ENCODE measurements at places on chromosomes 7 and 10.

GRCh38 chr10:84138478-84139125 lies 707 bp upstream of the GHITM start:
- peaks cover 26% of the 10 kb centered on the region for H3K4me1 ChIP-seq
- peak; percentile 8 for DNase-seq
- no peaks in the 10 kb centered on the region for H3K36me3 ChIP-seq
- peak overlapping the region; percentile 97 for H3K27ac ChIP-seq
- peak overlapping the region; percentile 91 for H3K4me3 ChIP-seq
- H3K27me3 ChIP-seq, result peaks cover 35% of the 10 kb centered on the region

DNA sequence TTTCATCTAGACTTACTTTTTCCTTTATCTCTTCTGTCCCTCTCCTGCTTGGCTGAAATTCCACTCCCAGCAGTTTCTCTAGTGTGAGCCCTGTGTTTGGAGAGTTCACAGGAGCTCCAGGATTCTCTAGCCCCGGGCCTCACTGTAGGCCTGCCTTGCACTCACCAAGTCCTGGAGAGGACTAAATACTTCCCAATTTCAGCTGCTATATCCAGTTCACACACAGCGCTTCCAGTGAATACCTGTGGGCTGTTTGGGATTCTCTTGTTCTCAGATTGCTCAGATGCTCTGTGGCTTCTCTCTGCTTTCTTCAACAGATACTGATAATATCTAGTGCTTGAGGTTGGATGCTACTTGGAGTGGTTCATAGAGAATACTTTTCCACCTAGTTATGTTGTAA lies 46.0 kb downstream of the MINPP1 start:
- H3K36me3 ChIP-seq, result peaks cover 24% of the 10 kb centered on the region
- DNase-seq, result no peak
- H3K27ac ChIP-seq, result peak overlapping the region; percentile 72
- no peak overlapping the region for H3K4me3 ChIP-seq

DNA sequence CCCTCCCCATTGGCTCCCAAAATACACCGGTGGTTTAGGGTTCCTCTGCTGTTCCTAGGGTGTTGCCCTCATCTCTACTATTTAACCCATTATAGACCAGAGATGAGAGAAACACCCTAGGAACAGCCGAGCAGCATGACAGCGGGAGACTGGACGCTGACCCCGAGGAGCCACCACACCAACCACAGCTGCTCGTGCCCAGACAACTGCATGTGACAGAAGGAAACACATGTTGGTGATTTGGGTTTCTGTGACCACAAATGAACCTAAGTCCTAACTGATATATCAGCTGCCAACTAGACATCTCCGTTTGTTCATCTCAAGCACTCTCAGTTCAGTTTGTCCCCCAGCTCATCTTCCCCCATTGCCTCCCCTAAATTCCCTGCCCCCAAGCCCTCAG lies 13.4 kb downstream of the CFAP43 start:
- no peak for DNase-seq
- H3K27ac ChIP-seq, result no peak overlapping the region
- peaks cover 17% of the 10 kb centered on the region for H3K27me3 ChIP-seq
- H3K36me3 ChIP-seq, result no peaks in the 10 kb centered on the region

DNA sequence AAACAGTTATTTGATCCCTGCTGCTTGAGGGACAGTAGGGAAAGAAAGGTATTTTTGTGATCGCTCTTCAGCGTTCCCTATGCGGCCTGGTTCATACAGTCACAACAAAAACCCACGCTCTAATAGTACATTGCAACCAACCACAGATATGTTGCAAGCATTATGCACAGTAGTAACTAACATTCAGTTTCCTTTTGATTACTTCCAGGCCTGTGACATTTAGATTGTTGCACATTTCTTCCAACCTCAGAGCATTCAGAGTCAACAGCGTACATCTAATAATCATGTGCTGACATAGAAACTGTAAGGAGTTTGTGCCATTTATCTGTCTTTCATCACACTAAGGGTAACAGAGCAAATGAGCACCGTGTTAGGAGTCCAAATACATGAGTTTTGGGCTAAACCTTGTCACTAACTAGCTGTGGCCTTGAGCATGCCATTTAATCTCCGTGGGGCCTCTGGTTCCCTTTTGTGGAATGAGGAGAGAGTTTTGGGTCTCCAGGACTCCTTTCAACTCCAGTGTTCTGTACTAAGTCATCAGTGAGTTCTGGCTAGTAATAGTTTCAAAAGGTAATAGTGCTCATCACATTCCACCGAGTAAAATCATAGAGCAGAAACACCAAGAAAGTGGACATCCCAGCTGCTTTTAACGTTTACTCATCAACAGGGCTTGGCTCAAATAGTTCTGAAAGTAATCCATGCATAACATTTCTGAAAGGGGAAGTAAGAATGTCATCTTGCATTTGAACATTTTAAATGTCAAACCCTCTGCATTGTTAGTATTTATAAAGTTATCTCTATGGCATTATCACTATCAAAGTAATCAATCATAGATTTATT lies 99.0 kb upstream of the FZD1 start:
- H3K36me3 ChIP-seq, result no peaks in the 10 kb centered on the region
- H3K27me3 ChIP-seq, result no peaks in the 10 kb centered on the region
- H3K4me1 ChIP-seq, result peaks cover 28% of the 10 kb centered on the region
- no peak overlapping the region for H3K4me3 ChIP-seq

GRCh38 chr7:152335900-152336571 lies 99.8 kb downstream of the KMT2C start:
- H3K36me3 ChIP-seq, result no peaks in the 10 kb centered on the region
- no peak for DNase-seq
- H3K4me1 ChIP-seq, result peaks cover 8% of the 10 kb centered on the region

DNA sequence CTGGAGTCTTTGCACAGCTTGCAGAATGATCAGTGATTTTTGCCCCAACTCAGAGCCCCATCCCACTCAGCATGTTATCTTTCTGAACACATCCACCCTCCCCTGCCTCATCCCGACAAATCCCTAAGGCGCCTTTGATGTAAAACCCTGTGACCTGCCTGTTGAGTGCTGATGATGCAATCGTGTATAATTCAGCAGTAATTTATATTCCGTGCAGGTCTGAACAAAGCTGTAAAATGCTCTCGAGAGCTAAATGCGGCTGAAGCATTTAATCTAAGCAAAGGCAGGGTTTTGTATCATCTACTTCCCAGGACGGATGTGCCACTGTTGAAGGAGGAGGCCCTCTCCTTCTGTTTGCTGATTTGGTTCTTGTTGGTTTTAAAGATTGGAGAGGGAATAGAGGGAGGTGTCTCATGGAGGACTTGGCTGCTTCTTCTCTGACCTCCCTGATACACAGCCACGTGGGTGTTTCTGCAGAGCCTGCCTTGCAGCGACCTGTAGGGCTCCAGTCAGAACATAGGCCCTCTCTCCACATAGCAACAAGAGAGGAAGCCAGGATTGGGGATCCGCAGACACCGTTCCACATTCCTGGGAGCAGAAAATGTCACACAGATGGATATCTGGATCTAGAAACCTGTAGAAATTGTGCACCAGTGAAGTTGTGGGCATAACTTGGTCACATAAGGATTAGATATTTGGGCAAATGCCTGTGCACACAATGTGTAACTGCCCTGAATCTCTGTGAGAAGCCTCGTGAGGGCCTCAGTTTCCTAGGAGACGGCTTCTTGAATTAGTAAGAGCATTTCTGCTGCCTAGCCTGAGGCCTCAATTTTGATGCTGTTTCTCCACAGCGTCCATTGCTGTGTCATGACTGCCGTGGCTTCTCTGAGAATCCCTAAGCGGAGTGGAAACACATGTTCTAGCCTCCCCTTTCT lies 90.2 kb upstream of the AGK start:
- no peaks in the 10 kb centered on the region for H3K27me3 ChIP-seq
- H3K27ac ChIP-seq, result peak overlapping the region; percentile 84
- H3K4me1 ChIP-seq, result peaks cover 18% of the 10 kb centered on the region
- no peak for DNase-seq
- no peak overlapping the region for H3K4me3 ChIP-seq
- peaks cover 3% of the 10 kb centered on the region for H3K36me3 ChIP-seq

DNA sequence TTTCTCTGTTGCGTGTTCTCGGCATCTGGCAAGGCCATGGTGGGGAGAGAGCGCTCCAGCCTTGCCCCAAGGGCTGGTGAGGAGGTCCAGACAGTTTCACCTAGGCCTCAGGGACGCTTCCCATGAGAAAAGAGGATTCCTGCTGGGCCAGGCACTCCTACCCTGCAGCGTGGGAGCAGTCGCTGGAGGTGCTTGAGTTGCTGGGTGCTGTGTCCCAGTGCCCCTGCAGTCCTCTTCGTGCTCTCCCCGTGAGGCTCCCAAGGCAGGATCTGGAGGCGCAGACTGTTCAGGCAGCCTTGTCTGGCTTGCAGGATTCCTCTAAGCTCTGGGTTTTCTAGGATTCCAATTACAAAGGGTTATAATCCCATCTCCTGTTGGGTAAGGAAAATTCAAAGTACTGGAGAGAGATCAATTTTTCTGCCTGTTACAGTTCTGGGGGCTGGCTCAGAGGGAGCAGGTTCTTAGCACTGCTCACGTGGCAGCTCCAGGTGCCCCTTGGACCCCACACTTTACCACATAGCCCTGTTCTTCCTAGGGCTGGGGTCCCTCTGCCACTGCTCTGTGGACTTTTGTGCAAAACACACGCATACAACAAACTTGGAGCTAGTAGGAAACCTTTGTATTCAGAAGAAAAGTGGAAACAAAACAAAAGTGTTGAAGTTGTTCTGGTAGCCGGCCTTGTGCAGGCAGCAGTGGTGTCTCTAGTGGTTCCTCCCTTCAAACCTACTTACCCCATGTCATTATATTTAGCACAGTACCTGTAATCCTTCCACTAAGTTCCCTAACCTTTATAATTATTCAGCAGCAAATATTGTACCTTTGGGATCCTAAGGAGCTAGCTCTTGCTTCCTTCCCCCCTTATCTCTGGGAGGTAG lies 60.5 kb downstream of the CCNY start:
- no peak for DNase-seq
- H3K36me3 ChIP-seq, result no peaks in the 10 kb centered on the region
- no peak overlapping the region for H3K27ac ChIP-seq

GRCh38 chr7:8628656-8629055 lies 195.2 kb downstream of the NXPH1 start:
- H3K4me3 ChIP-seq, result no peak overlapping the region
- H3K27me3 ChIP-seq, result no peaks in the 10 kb centered on the region
- H3K4me1 ChIP-seq, result no peaks in the 10 kb centered on the region
- DNase-seq, result no peak

DNA sequence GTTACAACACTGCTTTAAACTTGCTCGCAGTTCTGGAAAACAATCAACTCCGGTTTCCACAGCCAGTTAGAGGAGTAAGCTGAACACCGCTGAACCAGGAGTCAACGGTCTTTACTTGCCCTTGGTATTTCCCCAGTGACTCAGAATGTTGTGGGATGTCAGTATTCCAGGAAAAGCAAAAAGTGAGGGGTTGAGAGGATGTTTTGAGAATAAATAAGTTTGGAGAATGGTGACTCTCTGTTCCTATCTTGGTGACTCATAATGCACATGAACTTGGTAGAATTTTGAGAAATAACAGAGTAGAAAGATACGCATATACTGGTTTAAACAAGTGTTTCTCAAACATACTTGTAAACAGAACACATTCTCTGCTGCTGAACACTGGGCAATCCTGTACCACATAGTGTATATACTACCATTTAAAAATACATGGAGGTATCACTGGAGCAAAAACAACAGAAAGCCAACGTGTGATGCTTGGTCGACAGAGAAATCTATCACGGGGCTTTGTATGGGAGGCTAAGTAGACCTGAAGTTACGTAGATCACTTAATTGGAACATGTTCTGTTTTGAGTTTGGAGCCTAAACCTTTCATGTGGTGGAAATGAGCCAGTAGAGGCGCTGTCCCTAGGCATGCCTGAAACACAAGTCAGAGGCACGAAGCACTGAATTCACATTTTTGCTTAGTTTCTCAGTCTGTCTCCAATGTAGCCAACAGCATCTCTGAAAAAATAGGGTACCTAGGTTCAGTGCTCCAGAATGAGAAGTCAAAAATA lies 534.3 kb downstream of the PARD3 start:
- peaks cover 7% of the 10 kb centered on the region for H3K4me1 ChIP-seq
- no peaks in the 10 kb centered on the region for H3K27me3 ChIP-seq
- H3K36me3 ChIP-seq, result peaks cover 2% of the 10 kb centered on the region

GRCh38 chr7:47386273-47386835 lies 195.6 kb downstream of the TNS3 start:
- no peak overlapping the region for H3K4me3 ChIP-seq
- no peaks in the 10 kb centered on the region for H3K36me3 ChIP-seq
- H3K27me3 ChIP-seq, result no peaks in the 10 kb centered on the region
- DNase-seq, result no peak

- peaks cover 3% of the 10 kb centered on the region for H3K4me1 ChIP-seq
- H3K27ac ChIP-seq, result no peak overlapping the region
- H3K4me3 ChIP-seq, result no peak overlapping the region
- H3K36me3 ChIP-seq, result no peaks in the 10 kb centered on the region
Measured at GRCh38 chr7:74014931-74015330, 13.0 kb upstream of the ELN start.

- no peak overlapping the region for H3K27ac ChIP-seq
- no peaks in the 10 kb centered on the region for H3K27me3 ChIP-seq
- no peak overlapping the region for H3K4me3 ChIP-seq
- DNase-seq, result no peak
- no peaks in the 10 kb centered on the region for H3K4me1 ChIP-seq
Measured at GRCh38 chr7:1642291-1642731, 27.8 kb upstream of the ELFN1 start.

- H3K36me3 ChIP-seq, result no peaks in the 10 kb centered on the region
- no peaks in the 10 kb centered on the region for H3K27me3 ChIP-seq
- no peak for DNase-seq
- H3K4me1 ChIP-seq, result peaks cover 9% of the 10 kb centered on the region
- H3K27ac ChIP-seq, result no peak overlapping the region
- no peak overlapping the region for H3K4me3 ChIP-seq
Measured at GRCh38 chr10:71765176-71765904, 8.0 kb downstream of the VSIR start.

GRCh38 chr7:134084488-134085144 lies 42.5 kb upstream of the LRGUK start:
- H3K4me3 ChIP-seq, result no peak overlapping the region
- H3K27me3 ChIP-seq, result no peaks in the 10 kb centered on the region
- no peak for DNase-seq
- peaks cover 27% of the 10 kb centered on the region for H3K36me3 ChIP-seq
- H3K4me1 ChIP-seq, result no peaks in the 10 kb centered on the region

- H3K36me3 ChIP-seq, result no peaks in the 10 kb centered on the region
- no peak for DNase-seq
- H3K4me1 ChIP-seq, result no peaks in the 10 kb centered on the region
- H3K4me3 ChIP-seq, result no peak overlapping the region
Measured at GRCh38 chr10:91541481-91541880, 91.4 kb downstream of the PPP1R3C start.

GRCh38 chr7:46291601-46292150 lies 370.6 kb upstream of the IGFBP3 start:
- H3K4me3 ChIP-seq, result no peak overlapping the region
- DNase-seq, result no peak
- no peak overlapping the region for H3K27ac ChIP-seq
- no peaks in the 10 kb centered on the region for H3K27me3 ChIP-seq
- no peaks in the 10 kb centered on the region for H3K36me3 ChIP-seq

DNA sequence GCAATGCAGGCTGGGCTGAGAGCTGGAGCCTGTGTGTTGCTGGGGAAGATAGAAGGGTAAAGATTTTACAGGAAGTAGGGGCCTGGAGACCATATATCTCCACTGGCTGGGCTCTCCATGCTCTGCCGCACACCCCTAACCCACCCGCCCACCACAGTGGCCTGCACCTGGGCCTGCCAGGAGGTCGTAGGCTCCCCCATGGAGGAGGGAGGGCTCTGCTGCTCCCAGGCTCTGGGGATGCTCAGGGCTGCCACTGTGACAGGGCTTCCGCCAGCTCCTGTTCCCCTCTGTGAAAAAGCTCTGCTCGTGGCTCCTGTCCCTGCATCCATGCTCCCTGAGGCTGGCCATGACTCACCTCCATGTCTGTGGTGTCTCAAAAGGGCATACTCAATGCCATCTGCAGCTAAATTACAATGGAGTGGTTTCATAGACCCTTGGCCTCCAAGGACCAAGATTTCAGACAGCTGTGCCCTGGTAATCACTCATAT lies 106.0 kb downstream of the CXCL12 start:
- H3K36me3 ChIP-seq, result no peaks in the 10 kb centered on the region
- H3K27ac ChIP-seq, result no peak overlapping the region
- H3K27me3 ChIP-seq, result no peaks in the 10 kb centered on the region
- DNase-seq, result no peak
- H3K4me1 ChIP-seq, result no peaks in the 10 kb centered on the region
